Activated CD8-positive, alpha-beta memory T cell treated with anti-CD3 and anti-CD28 coated beads for 1 hour (primary cell): ENCODE measurements at places on chromosomes 7 and 10.

GRCh38 chr10:90222372-90222771 is 521.0 kb downstream of the KIF20B start:
- DNase-seq, result no peak

DNA sequence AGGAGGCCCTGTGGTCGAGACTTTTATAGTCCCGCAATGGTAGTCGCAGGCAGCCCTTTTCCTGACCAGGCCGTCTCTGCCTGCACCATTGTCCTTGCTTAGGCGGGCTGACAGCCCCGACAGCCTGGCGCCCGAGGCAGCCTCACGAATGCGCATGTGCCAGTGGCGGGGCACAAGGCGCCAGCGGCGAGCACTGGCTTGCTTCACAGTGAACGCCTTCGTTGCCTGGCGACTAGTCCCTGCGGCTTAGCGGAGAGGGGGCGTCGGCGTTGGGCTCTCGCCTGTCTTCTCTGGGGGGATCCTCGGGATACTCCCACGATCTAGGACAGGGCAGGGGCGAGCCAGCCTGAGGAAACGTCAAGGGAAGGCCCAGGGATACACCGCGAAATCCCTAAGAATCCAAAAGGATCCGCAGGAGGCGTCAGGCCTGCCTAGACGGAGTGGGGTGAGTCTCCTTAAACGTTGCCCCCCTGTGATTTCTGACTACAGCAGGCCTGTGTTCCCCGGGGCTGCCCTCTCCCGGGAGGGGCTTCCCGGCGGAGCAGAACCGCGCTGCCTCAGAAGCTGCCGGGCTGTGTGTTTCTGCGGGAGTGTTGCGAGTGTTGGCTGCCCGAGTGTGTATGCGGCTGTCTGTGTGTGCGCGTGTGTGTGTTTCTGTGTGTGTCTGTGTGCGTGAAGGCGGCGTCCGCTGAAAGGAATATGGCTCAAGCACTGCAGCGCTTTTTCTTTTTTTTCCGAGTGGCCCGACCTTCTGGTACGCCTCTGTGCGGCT is 20.5 kb upstream of the ZNF273 start:
- DNase-seq, result peak; percentile 19

DNA sequence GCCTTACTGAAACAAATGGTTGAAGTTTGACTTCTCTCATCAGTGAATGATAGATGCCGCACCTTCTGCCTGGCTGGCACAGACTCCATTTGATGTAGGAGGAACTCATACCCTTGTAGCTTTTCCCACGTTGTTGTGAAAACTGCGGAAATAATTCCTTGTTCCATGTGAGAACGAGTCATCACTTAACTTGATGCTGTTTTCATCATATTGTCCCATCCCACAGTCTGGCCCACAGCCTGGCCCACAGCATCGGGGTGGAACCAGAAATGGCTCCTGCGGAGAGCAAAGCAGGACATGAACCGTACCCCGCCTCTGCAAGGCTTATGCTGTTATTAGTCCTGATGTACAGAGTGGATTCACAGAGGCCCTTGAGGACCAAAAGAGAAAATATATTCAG is 587.0 kb downstream of the SDK1 start:
- no peak for DNase-seq

DNA sequence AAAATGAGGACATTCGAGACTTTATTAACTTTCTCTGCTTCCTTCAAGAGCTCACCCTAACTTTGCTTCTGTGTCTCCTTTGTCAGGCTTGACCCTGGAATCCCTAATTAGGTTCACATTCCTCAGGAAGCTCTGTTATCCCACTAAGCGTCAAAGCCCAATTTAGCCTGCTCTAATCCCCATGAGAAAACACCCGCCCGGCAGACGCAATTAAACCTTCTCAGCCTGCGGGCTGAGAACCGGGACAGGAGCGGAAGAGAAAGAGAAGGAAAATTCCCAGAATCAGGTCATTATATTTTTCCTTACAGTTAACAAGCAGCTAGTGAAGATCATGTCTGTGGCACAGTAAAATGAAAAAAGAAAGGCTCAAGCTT is 93.0 kb downstream of the TNS3 start:
- DNase-seq, result no peak

GRCh38 chr10:110792476-110793125 is 79.1 kb upstream of the PDCD4 start:
- DNase-seq, result no peak

DNA sequence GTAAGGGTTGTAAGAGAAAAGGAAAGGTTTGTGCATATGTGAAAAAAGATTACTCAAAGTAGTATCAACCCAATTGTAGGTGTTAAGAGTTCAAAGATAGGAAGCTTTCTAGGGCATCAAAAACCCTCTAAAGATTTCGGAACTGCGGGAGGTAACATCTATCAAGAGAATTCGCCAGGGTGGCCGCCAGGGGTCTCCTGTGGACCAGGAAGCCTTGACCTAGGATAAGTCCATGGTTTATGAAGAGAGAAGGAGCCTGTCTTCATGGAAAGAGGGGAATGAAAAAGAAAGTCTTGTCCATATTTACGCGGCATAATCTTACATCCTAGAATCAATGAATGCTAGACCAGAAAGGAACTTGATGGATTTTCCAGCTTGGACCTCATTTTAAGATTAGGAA is 140.7 kb upstream of the CALCR start:
- no peak for DNase-seq

DNA sequence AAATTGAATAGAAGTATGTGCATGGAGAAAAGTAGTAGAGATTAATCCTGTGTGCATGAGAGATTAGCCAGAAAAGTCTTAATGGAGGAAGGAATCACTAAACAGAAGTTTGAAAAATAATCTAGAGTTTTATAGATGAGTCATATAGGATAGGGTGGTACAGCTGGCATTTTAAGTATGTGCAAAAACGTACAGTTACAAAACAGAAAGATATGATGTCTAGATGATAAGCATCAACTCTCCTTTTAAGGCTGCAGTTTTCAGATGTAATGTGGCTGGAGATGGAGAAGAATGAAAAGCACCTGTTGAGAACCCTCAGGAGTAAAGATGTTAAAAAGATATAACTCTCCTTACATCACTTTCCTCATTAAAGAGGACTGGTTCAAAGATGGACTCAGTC is 271.3 kb downstream of the STK31 start:
- DNase-seq, result no peak

DNA sequence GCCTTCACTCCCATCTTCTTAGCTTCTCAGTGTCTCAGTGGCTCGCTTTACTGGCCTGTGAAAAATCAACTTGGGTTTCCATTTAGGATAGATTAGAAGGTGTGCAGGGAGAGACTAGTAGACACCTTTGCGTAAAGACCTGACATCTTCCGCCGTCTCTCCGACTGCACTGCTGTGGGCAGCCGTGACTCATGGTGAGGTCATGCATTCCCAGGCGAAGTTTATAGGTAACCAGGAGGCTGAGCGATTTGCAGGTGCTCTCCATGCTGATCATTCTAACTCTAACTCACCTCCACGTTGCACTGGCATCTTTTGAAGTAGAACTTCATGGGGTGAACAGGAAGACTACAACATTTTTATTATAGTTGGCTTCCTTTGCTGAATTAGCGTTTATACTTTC is 68.0 kb upstream of the ZNF438 start:
- no peak for DNase-seq

DNA sequence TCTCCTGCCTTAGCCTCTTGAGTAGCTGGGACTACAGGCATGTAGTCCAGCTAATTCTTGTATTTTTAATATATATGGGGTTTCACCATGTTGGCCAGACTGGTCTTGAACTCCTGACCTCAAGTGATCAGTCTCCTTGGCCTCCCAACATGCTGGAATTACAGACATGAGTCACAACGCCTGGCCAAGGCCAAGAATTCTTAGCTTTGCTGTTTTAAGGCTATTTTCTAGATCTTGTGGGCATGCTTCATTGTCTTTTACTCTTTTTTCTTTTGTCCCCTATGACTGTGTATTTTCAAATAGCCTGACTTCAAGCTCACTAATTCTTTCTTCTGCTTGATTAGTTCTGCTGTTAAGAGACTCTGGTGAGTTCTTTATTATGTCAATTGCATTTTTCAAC is 56.4 kb upstream of the TAS2R16 start:
- DNase-seq, result no peak

DNA sequence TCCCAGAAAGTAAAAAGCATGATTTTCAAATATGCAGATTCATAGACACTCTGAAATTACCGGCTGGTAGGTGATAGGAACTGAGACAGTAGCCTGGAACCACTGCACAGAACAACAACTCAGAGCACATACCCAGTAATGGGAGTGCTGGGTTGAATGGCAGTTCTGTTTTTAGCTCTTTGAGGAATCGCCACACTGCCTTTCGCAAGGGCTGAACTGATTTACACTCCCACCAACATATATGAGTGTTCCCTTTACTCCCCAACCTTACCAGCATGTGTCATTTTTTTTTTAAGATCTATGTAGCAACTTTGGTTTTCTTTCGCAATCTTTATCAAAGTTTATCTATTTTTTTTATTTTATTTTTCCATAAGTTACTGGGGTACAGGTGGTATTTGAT is 358.8 kb downstream of the CALN1 start:
- DNase-seq, result no peak

- no peak for DNase-seq
Observed at GRCh38 chr10:70992436-70992835, 104.1 kb upstream of the PCBD1 start.

DNA sequence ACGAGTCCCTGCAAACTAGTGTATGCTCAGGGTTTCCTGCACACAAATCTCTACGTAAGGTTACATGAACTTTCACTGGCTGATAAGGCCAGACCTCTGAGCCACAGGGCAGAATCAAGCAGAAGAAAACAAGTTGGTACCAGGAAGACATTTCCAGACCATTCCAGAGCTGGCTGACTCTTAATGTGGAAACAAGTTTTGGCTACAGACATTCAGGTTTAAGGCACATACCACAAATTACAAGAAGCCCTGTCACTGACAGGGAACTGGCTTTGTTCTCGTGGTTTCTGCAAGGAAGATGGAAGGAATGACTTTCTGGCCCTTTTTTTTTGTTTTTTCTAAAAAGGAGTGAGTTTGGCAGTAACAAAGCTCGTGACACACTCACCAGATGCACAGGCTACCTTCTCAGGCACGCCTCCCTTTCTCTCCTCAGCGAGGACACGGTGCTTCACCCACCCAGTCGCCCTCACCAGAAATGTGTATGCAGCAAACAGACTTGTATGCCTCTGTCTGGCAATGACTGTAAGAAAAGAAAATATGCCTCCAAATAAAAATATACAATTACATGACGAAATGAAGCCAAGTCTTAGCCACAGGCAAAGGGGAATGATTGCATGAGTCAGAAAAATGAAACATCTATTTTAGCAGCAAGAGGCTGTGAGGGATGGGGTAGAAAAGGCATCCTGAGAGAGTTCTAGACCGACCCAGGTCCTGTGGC is 22.6 kb downstream of the PLAC9 start:
- DNase-seq, result no peak

DNA sequence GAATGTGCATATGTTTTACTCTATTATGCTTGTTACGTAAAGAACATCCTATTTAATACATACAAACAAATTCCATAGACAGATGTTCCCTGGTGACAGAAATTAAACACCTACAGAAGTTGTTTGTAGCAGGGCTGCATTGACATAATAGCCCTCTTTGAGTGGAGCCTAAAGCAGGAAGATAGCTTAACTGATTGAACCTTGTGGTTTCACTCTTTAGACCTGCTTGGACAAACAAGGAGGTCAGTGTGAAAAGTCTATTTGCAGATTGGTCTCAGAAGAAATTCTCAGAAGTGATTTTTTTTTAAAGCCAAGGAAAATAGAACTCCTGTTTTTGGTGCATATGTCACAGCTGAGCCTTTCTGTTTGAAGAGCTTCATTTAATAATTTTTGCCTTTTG is 121.3 kb downstream of the PPP1R9A start:
- DNase-seq, result no peak

DNA sequence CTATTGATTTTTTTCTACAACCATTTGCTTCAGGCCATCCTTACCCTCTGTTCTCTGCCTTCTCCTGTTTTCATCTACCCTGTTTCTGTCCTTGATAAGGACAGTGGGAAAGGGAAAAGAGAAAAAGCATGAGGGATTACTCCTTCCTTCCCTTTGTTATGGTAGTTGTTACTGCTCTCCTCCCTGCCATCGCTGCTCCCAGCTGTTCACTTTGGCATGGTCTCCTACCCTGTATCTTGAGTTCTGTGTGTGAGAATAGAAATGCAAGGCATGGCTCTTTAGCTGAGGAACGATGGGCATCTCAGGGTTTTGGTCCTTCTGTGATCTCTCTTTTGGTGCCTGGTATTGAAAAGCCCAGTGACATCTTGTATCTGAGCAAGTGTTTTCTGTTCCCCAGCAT is 6.4 kb downstream of the CCSER2 start:
- no peak for DNase-seq

GRCh38 chr10:71525721-71526120 is 129.0 kb downstream of the CDH23 start:
- no peak for DNase-seq

DNA sequence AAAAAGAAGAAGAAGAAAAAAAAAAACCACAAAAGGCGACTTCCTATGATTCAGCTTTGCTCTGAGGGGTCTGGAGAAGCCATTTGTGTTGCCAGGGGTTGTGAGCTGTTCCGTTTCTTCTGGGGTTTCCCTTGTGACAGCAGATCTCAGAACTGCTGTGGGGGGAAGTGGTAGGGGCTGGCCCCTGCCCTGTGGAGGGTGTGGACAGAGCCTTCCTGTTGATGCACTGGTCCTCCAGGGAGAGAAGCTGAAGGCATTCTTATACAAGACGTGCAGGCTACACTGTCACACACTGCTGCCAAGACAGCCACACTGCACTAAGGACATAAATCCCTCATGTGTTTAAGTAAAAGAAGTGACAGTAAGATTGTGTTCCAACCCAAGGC is 17.3 kb upstream of the CSGALNACT2 start:
- no peak for DNase-seq
